ENCODE measurements at places on chromosomes 12 and 14. TPM values are rescaled to one million over a fixed set of nuclear protein-coding genes. Genes with fewer than 3 reads are reported as not detected.

DNA sequence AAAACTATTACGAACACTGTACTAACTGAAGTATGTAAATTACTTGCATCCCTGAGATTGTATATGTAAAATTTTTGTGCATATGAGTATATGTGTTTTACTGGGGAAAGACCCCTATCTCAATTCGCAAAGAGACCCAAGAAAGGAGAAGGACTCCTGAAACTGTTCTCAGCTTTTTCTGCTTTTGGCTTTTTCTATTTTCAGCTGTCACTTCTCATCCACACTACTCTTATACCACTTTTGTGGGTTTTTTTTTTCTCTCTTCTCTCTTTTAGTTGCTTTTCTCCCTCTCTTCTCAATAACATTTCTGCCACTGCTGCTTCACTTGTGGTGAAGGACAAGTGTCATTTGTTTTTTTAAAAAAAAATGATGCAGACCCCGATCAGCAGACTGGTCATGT lies 39.8 kb downstream of the NIN start:
- H3K4me3 ChIP-seq = no peak overlapping the region
- H3K4me1 ChIP-seq = peaks cover 74% of the 10 kb centered on the region
- H3K36me3 ChIP-seq = peaks cover 62% of the 10 kb centered on the region
- H3K27ac ChIP-seq = peak overlapping the region; percentile 93
- no peaks in the 10 kb centered on the region for H3K27me3 ChIP-seq

- no peaks in the 10 kb centered on the region for H3K36me3 ChIP-seq
- DNase-seq = no peak
These were observed 63.1 kb downstream of the GLT1D1 start for GRCh38 chr12:128916425-128916824.

Gene STAC3
- total RNA-seq = 7.5 TPM

DNA sequence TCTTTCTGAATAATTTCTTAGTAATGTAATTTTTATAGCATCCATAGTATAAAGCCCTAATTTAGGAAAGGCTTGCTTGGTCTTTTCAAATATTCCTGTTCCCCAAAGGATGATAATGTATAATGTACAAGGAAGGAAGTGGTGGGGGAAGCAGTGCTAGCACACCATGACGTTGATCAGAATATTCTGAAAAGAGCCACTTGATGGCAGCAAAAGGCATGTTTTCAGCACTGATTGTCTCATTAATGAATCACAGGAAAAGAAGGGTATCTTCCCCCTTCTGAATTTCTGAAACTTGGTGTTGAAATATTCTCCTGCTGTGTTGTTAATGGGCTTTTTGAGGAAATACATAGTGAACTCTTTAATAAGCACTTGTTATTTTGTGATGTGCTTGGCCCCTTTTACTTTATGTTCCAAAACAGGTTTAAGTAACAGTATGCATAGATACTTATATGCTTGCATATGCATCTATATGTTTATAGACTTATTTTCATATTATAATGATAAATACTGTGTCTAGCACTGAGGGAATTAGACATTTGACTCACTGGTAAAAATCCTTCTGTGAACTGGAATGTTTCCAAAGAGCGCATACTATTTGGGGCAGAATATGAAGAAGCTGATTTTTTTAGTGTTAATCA lies 122.0 kb downstream of the TMEM117 start:
- DNase-seq = peak; percentile 37
- peaks cover 8% of the 10 kb centered on the region for H3K4me1 ChIP-seq
- H3K36me3 ChIP-seq = no peaks in the 10 kb centered on the region
- no peak overlapping the region for H3K27ac ChIP-seq

GRCh38 chr12:96258104-96258961 lies 64.2 kb downstream of the ELK3 start:
- peak; percentile 60 for DNase-seq
- no peak overlapping the region for H3K4me3 ChIP-seq
- H3K27me3 ChIP-seq = no peaks in the 10 kb centered on the region
- peaks cover 5% of the 10 kb centered on the region for H3K4me1 ChIP-seq

Gene HOTAIR
- total RNA-seq = not detected

Gene OR6C2
- total RNA-seq = not detected

DNA sequence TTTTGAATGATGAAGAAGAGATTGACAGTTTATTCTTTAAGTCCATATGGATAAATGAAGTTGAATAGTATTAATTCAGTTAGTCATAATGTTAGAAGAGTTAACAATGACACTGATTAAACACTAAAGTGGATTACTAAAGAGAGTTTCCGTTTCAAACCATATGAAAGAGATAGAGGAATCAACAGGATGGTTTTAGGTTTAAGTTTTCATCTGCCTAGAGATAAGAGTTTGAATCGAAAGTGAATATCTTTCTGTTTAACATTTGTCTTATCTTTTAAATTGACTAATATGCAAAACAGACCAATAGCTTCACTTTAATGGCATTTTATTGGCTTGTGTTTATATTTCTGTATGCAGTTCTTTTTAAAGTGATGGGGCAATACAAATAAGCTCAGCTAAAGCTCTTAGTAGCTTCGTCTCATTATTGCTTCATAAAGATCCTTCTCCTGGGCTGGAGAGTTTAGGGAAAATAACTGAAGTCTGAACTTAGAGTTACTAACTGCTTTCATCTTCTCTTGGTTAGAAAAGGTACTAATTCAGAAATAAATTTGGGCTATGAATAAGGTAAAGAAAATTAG lies 66.0 kb downstream of the MIPOL1 start:
- H3K36me3 ChIP-seq = no peaks in the 10 kb centered on the region
- H3K27me3 ChIP-seq = no peaks in the 10 kb centered on the region
- no peak overlapping the region for H3K4me3 ChIP-seq
- DNase-seq = no peak
- no peak overlapping the region for H3K27ac ChIP-seq

Gene PPFIA2
- not detected for total RNA-seq

DNA sequence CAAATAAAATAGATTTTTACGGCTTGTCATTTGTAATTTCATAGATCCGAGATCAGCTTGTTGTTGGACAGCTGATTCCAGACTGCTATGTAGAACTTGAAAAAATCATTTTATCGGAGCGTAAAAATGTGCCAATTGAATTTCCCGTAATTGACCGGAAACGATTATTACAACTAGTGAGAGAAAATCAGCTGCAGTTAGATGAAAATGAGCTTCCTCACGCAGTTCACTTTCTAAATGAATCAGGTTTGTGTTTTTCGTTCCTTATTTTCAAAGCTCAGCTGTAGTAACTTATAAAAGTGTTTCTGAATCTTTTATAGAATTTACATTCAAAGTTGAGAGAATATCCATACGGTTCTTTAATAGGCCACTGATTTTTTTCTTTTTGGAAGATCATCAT lies 89.1 kb downstream of the LRRK2 start:
- DNase-seq = no peak
- no peaks in the 10 kb centered on the region for H3K4me1 ChIP-seq
- no peaks in the 10 kb centered on the region for H3K36me3 ChIP-seq
- no peaks in the 10 kb centered on the region for H3K27me3 ChIP-seq
- no peak overlapping the region for H3K4me3 ChIP-seq

Gene ACVRL1
- not detected for total RNA-seq

Gene PSMC6
- total RNA-seq = 88.2 TPM

Gene ASPG
- not detected for total RNA-seq

GRCh38 chr14:52901357-52901980 lies 49.4 kb downstream of the FERMT2 start:
- no peak overlapping the region for H3K4me3 ChIP-seq
- H3K27me3 ChIP-seq = no peaks in the 10 kb centered on the region
- H3K4me1 ChIP-seq = no peaks in the 10 kb centered on the region
- H3K36me3 ChIP-seq = no peaks in the 10 kb centered on the region
- no peak overlapping the region for H3K27ac ChIP-seq

Gene MGAT2
- 55.1 TPM for total RNA-seq

DNA sequence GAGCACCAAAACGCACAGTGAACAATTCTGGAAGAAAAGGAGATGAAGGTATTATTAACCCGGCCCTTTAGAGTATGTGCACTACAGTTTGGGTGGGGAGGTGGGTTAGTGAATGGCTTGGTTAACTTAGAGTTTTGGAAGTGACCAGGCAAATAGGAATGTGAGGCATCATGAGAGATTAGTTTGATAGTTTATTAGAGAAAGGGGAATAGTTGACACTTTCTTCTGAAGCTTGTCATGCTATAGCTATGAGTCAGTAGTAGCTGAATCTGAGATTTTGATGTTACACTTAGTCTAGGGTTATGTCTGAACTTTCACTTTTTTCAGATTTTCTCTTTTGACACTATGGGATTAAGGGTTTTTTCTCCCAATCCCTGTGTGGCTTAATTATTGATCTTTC lies 567.2 kb downstream of the SNAPC1 start:
- no peak for DNase-seq
- H3K4me3 ChIP-seq = no peak overlapping the region
- no peaks in the 10 kb centered on the region for H3K4me1 ChIP-seq
- H3K36me3 ChIP-seq = no peaks in the 10 kb centered on the region

DNA sequence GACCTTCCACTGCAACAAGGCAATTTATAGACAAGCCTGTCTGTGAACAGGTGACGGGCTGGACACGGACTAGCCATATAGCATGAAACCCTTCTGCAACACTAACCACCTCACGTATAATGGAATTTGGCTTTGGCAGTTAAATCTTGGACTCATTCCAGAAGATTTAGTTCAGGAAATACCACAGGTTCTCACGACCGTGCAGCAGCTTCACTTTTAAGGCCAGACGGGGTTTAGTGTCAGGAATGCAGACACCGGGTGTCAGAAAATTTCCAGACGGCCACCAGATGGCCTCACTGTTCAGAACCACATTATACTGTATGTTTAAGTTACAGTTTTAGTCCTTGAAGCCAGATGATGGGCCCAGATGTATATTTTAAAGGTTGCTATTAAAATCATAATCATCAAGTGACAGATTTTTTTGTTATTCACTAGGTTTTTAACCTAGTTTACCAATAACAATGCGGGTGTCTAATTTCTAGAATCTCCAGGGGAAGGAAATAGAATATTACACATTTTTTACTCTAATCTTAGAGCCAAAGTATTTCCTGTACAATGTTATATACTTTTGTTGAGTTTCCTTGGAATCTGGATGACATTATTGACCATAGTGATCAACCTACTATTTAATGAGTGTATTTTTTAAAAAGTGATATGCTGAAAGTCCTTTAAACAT lies 90.5 kb upstream of the TMPO start:
- H3K27ac ChIP-seq = no peak overlapping the region
- peaks cover 2% of the 10 kb centered on the region for H3K27me3 ChIP-seq
- H3K36me3 ChIP-seq = no peaks in the 10 kb centered on the region
- DNase-seq = peak; percentile 66

GRCh38 chr14:104267895-104268294 lies 129.5 kb downstream of the KIF26A start:
- no peak for DNase-seq
- no peaks in the 10 kb centered on the region for H3K36me3 ChIP-seq
- H3K27me3 ChIP-seq = no peaks in the 10 kb centered on the region
- H3K4me3 ChIP-seq = no peak overlapping the region
- H3K4me1 ChIP-seq = peaks cover 5% of the 10 kb centered on the region

DNA sequence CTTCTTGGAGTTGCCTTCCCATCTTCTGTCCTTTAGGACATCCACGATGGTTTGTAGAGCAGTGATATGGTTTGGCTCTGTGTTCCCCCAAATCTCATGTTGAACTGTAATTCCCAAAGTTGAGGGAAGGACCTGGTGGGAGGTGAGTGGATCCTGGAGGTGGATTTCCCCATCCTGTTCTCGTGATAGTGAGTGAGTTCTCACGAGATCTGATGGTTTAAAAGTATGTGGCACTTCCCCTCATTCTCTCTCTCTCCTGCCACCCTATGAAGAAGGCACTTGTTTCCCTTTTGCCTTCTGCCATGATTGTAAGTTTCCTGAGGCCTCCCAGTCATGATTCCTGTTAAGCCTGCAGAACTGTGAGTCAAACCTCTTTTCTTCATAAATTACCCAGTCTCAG lies 99.2 kb downstream of the BRMS1L start:
- no peak overlapping the region for H3K27ac ChIP-seq
- peaks cover 7% of the 10 kb centered on the region for H3K36me3 ChIP-seq
- peaks cover 11% of the 10 kb centered on the region for H3K4me1 ChIP-seq
- no peak overlapping the region for H3K4me3 ChIP-seq
- no peak for DNase-seq

Gene CMKLR1
- total RNA-seq = not detected

Gene NXPH4
- total RNA-seq = 0.39 TPM

Gene L2HGDH
- total RNA-seq = 12.7 TPM

Gene CLEC4E
- total RNA-seq = not detected

GRCh38 chr12:65756956-65757511 lies 67.2 kb upstream of the HMGA2 start:
- H3K27me3 ChIP-seq = peaks cover 9% of the 10 kb centered on the region
- no peak for DNase-seq
- no peaks in the 10 kb centered on the region for H3K36me3 ChIP-seq
- H3K27ac ChIP-seq = no peak overlapping the region

- H3K27me3 ChIP-seq = no peaks in the 10 kb centered on the region
- H3K4me1 ChIP-seq = peaks cover 26% of the 10 kb centered on the region
- no peak overlapping the region for H3K27ac ChIP-seq
- no peak for DNase-seq
- no peak overlapping the region for H3K4me3 ChIP-seq
- H3K36me3 ChIP-seq = peaks cover 49% of the 10 kb centered on the region
These were observed 56.8 kb downstream of the USP15 start for GRCh38 chr12:62317017-62317416.

Gene NOVA1
- total RNA-seq = not detected

- no peak for DNase-seq
- peaks cover 3% of the 10 kb centered on the region for H3K4me1 ChIP-seq
- H3K36me3 ChIP-seq = peaks cover 48% of the 10 kb centered on the region
These were observed 31.5 kb downstream of the ERO1A start for GRCh38 chr14:52663850-52664249.

Gene ASCL1
- not detected for total RNA-seq

Gene SERPINA10
- not detected for total RNA-seq

GRCh38 chr14:33413381-33413780 lies 474.7 kb downstream of the NPAS3 start:
- H3K4me3 ChIP-seq = no peak overlapping the region
- H3K36me3 ChIP-seq = no peaks in the 10 kb centered on the region
- H3K27me3 ChIP-seq = peaks cover 3% of the 10 kb centered on the region
- DNase-seq = no peak
- H3K4me1 ChIP-seq = no peaks in the 10 kb centered on the region

GRCh38 chr14:38941488-38941887 lies 161.5 kb downstream of the SEC23A start:
- H3K27ac ChIP-seq = no peak overlapping the region
- no peak for DNase-seq
- no peak overlapping the region for H3K4me3 ChIP-seq

DNA sequence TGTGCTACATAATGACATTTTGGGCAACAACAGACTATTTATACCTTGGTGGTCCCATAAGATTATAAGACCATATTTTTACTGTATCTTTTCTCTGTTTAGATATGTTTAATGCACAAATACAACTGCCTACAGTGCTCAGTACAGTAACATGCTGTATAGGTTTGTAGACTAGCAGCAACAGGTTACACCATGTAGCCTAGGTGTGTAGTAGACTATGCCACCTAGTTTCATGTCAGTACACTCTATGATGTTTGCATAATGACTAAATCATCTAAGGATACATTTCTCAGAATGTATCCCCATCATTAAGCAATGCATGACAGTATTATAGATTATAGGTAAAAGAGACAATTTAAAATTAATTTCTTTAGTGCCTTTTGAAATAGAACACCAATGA lies 30.7 kb upstream of the CEBPE start:
- no peak overlapping the region for H3K27ac ChIP-seq
- peaks cover 3% of the 10 kb centered on the region for H3K4me1 ChIP-seq
- DNase-seq = no peak
- H3K4me3 ChIP-seq = no peak overlapping the region
- H3K36me3 ChIP-seq = no peaks in the 10 kb centered on the region

GRCh38 chr14:74592476-74593201 lies 19.4 kb downstream of the LTBP2 start:
- no peaks in the 10 kb centered on the region for H3K4me1 ChIP-seq
- no peak overlapping the region for H3K4me3 ChIP-seq
- no peak overlapping the region for H3K27ac ChIP-seq
- H3K36me3 ChIP-seq = no peaks in the 10 kb centered on the region

Gene TAS2R13
- total RNA-seq = 1.1 TPM

Data from activated CD8-positive, alpha-beta T cell treated with anti-CD3 and anti-CD28 coated beads, Interleukin-2, amount 10 ng/mL, durations not matched to agents 7 days and 5 days (primary cell).